Fibroblast of mammary gland (primary cell): ENCODE measurements at places on chromosomes 3 and 15.

DNA sequence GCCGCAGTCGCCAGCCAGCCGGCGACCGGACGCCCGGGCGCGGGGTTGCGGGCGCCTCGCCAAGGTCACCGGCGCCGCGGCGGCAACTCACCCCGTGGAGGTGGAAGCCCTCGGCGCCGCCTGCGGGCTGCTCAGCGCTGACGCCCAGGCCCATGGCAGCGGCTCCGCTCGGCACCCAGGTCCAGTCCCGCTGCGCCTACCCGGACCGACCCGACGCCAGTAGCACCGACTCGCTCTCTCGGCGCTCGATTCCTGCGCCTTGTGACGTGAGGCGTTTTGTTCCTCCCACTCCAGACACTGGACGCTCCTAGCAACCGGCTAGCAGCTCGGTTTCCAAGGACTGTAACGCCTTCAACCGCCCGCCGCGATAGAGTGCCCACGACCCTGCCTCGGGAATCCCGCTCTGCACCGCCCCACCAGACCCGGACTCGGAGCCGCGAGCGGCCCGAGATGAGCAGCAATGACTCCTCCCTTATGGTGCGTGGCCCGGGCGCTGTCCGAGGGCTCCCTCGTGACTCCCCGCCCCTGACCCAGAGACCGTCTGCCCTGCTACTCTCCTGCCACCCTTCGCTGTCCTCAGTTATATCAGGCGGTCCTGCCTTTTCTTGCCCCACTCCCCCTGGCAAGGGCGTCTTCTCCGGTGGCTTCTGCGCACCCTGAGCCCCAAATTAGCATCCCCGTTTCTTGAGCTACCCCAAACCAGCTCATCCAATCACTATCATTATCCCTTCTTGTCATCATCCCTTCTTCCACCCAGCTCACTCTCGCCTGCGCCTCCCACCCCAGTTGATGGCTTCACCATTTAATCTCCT lies at the start of the genes GORASP1 and TTC21A:
GORASP1 (minus strand) TSS at position 240 of the 812 bp plus-strand sequence; CDS start at position 154, 86 bp downstream.
TTC21A (plus strand) TSS at position 293 of the 812 bp plus-strand sequence; CDS start at position 451, 158 bp downstream.
- DNase-seq = peak; percentile 84

- no peak for DNase-seq
Measured at GRCh38 chr15:61951949-61952348, 108.3 kb downstream of the VPS13C start.

- no peak for DNase-seq
Measured at GRCh38 chr3:178238179-178238578, 298.1 kb upstream of the KCNMB2 start.

- DNase-seq = no peak
Measured at GRCh38 chr3:145649368-145649887, 511.6 kb downstream of the PLOD2 start.

GRCh38 chr15:79401301-79401700 lies 30.8 kb upstream of the MINAR1 start:
- DNase-seq = no peak

DNA sequence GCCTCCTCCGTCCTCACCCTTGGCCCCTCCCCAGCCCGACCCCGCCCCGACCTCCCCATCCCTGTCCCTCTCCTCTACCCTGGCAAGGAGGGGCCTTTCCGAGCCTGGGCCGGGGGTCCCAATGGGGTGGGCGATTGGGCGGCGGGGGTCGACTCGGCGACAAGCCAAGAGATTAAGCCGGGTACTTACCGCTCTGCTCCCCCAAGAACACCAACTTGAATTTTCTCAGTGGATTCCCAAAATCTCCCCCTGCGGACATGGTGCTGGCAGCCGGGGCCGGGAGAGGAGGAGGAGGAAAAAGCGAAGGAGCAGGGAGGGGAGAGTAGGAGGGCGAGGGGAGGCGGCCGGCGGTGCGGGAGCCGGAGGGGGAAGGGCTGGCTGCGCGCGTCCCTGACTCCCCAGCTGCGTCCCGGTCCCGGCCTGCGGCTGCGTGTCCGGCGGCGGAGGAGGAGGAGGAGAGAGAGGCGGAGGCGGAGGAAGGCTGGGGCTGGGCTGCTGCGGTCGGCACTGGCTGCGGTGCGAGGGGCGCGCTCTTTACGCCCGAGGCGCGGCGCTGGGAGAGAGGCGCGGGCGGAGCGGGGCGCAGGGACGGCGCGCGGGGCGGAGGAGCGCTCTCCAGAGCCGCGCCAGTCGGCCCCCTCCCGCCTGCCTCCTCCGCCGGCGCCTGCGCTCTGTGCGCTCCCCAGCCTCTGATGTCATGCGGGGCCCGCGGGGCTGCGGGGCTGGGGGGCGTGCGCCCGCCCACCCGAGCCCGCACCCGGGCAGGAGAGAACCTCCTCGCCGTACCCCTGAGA lies at the start of gene RAB6B:
RAB6B (minus strand) TSS at position 675 of the 794 bp plus-strand sequence; CDS start at position 259, 416 bp downstream.
- DNase-seq = peak; percentile 15

GRCh38 chr15:78075490-78076230 lies 1.9 kb downstream of the TBC1D2B start:
- peak; percentile 93 for DNase-seq

GRCh38 chr15:72463702-72464101 lies 10.4 kb upstream of the ARIH1 start:
- no peak for DNase-seq

DNA sequence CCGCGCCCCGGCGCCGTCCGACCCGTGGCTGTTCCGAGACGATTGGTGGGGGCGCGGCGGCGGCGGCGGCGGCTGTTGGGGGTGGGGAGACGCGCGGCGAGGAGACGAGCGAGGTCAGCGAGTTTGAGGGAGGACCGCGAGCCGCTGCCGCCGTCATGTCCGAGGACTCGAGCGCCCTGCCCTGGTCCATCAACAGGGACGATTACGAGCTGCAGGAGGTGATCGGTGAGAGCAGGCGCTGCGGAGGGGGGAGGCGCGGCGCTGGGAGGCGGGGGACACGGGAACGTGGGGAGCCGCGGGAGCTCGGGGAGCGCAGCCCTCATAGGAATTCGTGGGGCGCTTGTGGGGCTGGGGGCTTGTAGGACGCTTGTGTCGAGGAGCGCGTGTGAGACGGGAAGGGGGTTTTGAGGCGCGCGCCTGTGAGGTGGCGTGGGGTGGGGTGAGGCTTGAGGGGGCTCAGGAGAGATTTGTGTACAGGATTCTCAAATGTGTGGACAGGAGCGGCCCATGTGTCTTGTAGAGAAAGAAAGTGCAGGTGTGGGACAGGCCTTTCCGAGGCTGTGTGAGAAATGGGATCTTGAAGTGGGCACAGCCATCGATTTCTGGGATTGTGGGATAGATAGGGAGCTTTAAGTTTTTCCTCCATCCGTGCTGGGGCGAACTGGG lies 518 bp downstream of the OXSR1 start:
- peak; percentile 42 for DNase-seq

DNA sequence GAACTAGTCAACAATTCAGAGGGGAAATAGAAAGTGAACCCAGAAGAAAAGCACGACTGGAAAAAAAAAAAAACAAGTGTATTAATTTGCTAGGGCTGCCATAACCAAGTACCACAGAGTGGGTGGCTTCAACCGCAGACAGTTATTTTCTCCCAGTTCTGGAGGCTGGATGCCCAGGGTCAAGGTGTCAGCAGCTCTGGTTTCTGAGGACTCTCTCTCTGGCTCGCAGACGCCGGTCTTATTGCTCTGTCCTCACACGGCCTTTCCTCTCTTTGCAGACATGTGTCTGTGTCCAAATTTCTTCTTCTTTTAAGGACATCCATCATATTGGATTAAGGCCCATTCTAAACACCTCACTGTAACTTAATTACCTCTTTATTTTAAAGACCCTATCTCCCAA lies 291.8 kb downstream of the XXYLT1 start:
- DNase-seq = no peak

GRCh38 chr3:77320514-77320913 lies 280.6 kb downstream of the ROBO2 start:
- peak; percentile 48 for DNase-seq

DNA sequence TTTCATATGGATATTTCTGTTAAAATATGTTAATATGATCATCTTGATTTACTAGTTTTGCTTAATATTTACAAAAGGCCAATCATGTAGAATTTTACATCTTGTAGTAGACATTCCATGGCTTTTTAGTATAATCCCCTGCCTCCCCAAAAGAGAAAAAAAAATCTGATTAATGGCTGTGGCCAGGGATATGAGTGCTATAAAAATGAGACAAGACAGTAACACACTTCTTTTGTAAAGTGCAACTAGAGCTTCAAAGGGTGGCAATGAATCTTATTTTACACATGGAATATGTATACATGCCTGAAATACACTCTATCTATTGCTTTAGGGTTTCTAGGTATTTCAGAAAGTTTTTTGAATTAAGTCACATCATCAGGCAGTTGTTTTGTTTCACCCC lies 112.2 kb upstream of the NANOGP8 start:
- DNase-seq = no peak

DNA sequence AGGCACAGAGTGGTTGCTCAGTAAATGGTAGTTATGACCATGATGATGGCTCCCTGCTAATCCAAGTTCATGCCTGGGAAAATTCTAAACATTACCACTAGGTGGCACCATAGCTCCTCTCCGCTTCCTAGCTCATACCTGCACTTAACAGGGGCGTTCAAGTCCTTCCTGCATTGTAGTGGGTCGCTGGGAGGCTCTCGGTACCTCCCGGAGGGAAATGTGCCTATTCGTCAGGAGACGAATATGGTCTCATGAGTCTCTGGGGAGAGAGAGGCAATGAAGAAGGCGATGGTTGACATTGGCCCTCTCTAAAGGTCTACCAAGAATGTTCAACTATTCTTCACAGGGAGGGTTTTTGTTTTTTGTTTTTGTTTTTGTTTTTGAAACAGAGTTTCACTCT lies 10.9 kb downstream of the MESP1 start:
- DNase-seq = peak; percentile 75

DNA sequence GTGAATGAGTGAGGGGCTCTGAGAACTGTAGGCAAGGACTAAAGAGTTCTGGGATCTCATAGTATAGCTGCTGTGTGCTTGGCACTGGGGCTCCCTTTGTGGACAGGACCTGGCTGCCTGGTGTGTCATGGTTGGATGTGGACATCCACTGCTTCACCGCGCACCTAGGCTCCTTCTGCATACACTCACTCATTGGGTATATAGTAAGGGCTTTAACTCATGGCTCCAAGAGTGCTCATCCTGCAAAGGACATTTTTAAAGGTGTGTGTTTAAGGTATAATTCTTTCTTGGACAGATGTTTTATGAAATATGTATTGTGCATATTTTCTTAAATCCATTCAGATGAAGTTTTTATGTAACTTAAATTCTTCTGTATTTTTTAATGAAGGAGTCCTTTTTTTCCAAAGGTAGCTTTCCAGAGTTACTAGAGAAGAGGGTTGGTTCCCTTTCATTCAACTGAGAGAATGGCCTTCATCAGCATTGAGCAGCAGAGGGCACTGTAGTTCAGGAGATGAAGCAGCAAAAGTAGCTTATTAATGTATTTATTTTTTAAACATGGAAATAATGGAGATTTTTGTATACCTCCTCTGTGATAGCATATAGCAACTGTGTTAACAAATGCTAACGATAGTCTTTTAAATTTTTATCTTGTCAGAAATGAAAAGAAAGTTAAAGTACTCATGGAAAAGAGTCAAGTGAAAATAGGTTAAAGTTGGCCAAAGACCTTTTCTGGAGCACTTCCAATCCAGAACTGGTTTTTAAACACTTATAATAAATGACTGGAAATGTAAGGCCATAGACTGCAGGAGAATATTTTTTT lies 25.2 kb downstream of the OXNAD1 start:
- peak; percentile 64 for DNase-seq

- DNase-seq = no peak
Measured at GRCh38 chr15:47846128-47846868, 129.0 kb downstream of the SEMA6D start.

DNA sequence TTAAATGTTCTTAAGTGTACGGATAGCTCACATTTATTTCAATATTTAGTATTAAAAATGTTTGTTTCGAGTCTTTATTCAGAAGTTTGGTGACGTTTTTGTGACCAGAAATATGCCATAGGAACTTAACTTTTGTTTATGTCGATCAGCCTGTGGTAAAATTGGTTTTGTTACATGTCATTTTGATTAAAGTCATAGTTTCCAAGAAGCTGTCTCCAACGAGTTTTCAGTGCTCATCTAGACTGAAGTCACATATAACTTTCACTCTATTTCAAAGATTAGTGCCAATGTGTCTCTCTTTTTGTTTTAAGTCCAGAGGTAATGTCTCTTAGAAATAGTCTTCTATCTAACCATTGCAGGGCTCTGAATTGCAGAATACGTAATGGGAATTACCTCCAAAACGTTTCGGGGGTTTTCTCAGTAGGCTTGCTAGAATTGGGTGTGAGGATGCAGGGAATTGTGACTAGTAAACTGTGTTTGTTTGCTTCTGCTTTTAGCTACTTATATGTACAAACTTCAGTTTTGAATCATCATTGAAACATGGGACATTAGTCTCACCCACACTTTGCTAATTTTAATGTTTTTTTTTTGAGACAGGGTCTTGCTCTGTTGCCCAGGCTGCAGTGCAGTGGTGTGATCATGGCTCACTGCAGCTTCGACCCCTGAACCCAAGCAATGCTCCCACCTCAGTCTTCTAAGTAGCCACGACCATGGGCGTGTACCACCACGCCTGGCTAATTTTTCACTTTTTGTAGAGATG lies 3.0 kb downstream of the BUB1B start:
- no peak for DNase-seq

DNA sequence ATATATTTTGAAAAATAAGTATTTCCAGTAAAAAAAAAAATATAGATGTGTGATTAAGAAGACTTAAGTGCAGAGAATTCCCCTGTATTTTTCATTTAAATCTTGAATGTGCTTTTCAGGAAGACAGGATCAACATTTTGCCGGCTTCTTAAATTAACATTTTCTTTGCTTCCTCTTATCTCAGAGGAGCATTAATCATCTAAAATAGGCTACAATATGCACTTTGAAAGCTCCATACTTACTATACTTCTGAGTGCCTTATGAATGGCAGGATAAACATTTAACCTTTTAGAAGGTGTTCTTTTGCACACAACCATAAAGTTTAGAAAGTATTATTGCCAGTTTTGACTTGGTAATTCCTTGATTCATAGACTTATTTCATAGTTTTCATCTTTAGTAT lies 164.3 kb downstream of the ECT2 start:
- DNase-seq = no peak

DNA sequence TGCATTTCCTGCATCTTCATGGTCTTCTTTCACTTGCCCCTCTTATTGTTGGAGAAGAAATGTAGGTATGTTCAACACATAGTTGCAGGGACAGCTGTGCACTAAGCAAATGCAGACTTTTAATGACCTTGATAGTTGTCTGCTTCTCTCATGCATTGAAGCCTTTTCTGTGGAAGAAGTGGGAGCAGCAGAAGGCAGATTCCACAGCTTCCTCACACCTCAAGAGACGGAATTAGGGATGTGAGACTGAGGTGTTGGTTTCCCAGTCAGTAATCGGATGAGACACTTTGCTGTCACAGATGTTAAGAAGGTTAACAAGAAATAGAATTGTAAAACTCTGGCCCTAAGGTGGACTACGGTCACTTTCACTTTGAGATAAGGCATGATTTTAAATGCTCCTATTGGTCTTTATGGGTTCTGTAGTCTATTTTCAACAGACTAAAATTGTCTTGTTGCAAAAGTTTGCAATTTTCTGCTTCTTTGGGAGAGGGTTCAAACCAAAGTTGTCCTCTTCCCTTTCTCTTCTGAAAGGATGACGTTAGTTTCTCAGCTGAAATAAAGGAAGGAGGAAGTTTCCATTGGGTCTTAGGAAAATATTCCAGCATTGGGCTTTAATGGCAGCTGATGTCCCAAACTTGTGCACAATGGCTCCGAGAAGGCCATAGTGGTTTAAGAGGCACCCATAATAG lies 117.4 kb downstream of the LPP start:
- DNase-seq = peak; percentile 42

GRCh38 chr3:160395297-160395696 lies 3.7 kb downstream of the IFT80 start:
- DNase-seq = peak; percentile 70

GRCh38 chr15:68053701-68054627 lies at the start of gene PIAS1:
PIAS1 (plus strand) TSS chr15:68054315; CDS start chr15:68054327, 12 bp downstream.
- DNase-seq = peak; percentile 82

- no peak for DNase-seq
Measured at GRCh38 chr3:47079432-47079831, 84.5 kb downstream of the SETD2 start.

GRCh38 chr3:78798266-78798832 lies 969.4 kb downstream of the ROBO1 start:
- peak; percentile 14 for DNase-seq
